ENCODE measurements at places on chromosomes 4 and X.
A peak's percentile ranks its signal among the peaks of the same experiment; 100 is the strongest.

- DNase-seq = peak; percentile 94
Measured at GRCh38 chr4:23934915-23935314, 45.1 kb upstream of the PPARGC1A start.

GRCh38 chr4:102868153-102868780 is 525 bp upstream of the CISD2 start:
- DNase-seq = no peak

DNA sequence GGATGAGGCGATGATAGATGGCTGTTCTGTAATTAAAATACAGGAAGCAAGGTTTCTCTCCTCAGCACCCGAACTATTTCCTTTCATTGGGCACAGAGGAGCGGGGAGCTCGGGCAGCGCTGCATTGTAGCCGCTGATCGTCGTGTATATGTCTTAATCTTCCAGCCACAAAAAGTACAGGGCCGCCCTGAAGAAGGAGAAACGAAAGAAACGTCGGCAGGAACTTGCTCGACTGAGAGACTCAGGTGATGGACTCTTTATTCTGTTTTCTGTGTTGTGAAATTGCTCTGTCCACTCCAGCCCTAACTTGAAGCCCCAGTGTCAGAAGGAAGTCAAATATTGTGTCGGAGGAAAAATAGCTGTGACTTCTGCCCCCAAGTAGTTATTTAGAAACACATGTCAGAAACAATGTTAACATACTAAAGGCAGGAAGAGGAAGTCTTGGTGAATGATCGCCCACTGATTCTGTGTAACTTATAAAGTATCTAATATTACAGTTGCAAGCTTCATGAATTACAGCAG is 546 bp downstream of the ZRSR2 start:
- no peak for DNase-seq

- DNase-seq = no peak
Measured at GRCh38 chrX:130100180-130100579, 10.1 kb downstream of the ELF4 start.

- DNase-seq = no peak
Measured at GRCh38 chr4:52588771-52589591, 70.1 kb downstream of the USP46 start.

DNA sequence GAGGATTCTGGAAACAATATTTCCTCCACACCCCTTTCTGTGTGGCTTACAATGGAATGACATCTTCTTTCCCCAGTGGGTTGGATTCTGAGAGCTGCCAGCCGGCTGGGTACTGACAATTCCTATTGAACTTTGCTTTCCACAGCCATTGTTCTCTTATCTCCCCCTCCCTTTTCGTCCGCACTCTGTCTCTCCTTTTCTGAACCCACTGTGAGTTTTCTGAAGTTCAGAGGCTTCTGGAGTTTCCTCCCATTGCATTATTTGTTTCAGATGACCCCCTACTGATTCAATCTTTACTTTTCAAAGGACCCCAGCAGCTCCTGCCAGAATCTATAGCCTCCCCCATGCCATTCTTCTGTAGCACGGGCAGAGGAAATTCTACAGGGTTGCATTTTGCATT is 10.4 kb downstream of the SMPX start:
- no peak for DNase-seq

GRCh38 chr4:74516303-74516702 is 71.4 kb downstream of the AREG start:
- DNase-seq = no peak

DNA sequence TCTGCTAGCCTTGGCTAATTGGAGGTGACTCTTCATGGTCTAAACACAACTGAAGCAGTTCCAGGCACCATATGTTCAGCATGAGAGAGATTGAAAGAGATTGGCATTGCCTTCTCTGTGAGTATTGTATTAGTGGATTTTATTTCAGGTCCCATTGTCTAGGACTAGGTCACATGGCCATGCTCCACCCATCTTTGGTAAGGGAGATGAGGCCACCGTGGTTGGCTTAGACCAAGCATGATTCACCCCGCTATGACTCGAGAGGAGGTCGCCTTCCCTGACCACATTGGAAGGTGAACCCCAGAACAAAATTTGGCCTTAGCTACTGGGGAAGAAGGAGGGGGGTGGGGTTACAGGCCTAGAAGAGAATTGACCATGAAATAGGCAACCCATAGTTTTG is 109.9 kb upstream of the BCOR start:
- no peak for DNase-seq

DNA sequence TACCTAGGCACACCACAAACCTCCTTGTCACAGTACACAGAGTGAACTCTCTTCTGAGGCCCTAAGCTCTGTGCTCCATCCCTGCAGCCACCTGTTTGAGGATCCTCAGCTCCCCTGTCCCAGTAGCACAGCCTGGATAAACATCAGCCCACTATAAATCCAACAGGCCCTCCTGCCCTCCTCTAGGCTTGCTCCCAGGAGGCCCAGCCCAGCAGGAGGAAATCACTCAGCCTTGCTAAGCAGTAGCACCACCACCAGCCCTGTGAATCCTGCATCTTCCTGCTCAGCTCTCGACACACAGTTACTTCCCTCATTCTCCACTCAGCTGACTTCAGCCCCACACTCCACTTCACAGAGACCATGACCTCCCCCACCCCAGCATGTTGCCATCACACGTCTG is 273.9 kb downstream of the BCOR start:
- DNase-seq = no peak

DNA sequence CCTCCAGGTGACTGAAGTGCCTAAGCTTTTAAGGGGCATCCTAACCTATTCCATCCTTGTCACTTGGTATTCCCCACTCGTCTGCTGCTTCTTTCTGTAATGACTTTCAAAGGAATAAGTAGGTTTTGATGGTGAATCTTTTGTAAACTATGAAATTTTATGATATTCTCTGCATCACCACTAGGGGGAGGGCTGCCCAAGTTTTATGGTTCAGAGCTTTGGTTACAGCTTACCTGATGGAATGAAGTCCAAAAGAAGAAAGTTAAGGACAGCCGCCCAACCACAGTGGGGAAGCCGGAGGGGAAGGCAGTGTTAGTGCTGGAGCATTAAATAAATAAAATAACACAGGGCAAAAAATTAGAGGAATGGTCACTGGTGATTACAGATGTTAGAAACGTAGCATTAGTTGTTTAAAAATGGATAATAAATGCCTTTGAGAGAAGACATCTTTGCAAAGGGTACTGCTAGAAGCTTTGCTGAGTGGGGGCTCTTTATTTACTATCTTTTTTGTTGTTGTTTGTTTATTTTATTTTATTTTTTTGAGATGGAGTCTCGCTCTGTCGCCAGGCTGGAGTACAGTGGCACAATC is 204.9 kb downstream of the GBA3 start:
- DNase-seq = no peak

Measured in epithelial cell of proximal tubule (primary cell).